NCI-H226 (cell line): ENCODE measurements at places on chromosomes 2 and 18.

DNA sequence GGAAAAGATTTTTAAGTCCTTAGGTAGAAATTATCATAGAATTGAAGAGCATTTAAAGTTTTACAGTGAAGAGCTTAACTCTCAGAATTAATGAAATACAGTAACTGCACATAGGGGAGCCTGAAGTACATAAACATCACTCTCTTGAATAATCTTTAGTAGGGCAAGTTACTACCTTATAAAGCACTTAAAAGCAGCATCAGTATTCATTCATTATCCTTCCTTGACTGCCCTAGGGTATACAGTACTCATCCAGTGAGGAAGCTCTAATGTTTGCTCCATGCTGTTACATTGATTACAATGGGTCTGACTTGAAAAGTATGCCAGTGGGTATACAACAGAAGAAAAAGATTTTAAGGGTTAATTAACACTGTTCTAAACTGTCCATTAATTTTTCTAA, 66.5 kb downstream of the ATF2 start:
- DNase-seq: no peak

- no peak for DNase-seq
Observed at GRCh38 chr18:58505181-58505580, 123.7 kb downstream of the ALPK2 start.

- no peak for DNase-seq
Observed at GRCh38 chr18:41263956-41264355, 691.1 kb upstream of the PIK3C3 start.

- no peak for DNase-seq
Observed at GRCh38 chr2:68969736-68970490, 4.5 kb upstream of the GKN1 start.

DNA sequence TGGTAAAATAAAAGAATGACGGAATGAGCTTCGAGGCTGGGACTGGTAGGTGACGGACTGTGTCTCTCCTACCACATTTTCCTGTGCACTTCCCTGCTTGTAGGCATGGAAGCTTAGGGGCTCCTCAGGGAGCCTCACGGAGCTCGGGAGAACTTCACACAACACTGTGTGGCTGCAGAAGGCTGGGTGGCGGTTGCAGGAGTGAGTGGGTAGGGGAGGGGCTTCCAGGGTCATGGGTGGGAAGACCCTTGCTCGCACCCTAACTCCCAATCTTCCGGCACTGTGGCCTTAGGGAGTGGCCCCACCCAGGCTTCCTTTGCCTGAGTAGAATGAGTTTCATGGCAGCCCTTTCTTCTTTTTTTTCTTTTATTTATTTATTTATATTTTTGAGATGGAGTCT, 128.6 kb downstream of the INHBB start:
- DNase-seq: no peak

- DNase-seq: no peak
Observed at GRCh38 chr2:232492963-232493700, 5.5 kb upstream of the ECEL1 start.

- no peak for DNase-seq
Observed at GRCh38 chr2:235146206-235146605, 194.4 kb downstream of the SH3BP4 start.

- DNase-seq: no peak
Observed at GRCh38 chr2:109317471-109318095, 188.6 kb downstream of the SH3RF3 start.

DNA sequence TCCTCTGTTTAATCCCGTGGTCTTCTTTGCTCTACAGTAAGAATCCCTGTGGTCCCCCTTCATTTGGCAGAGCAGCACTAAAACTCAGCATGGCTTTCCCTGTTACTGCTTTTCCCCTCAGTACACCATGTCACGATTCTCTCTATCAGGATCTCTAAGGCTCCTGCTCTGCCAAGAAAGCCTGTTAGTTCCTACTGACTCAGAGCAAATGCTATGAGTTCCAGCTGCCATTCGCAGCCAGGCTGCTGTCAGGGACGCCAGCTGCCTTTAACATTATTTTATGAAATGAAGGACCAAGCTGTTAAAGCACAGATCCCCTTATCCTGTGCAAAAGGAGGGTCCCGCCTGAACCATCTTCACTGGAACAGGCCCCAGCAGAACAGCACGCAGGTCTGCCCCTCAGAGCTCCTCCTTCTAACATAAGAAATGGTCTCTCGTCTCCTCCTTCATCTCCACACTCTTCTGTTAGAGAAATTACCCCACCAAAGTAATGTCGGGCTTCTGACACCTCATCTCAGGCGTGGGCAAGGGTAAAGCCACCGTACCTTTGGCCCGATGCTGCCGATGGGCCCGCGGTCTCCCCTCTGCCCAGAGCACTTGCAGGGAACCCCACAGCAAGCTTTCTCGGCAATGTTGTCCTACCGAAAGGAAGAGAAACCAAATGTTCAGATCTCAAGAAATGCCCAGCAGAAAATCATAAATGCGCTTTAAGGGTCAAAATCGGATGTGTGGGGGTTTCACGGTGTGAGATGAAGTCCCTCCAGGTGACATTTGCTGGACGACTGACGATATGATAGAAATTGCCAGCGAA, 52.6 kb downstream of the COL6A3 start:
- no peak for DNase-seq

DNA sequence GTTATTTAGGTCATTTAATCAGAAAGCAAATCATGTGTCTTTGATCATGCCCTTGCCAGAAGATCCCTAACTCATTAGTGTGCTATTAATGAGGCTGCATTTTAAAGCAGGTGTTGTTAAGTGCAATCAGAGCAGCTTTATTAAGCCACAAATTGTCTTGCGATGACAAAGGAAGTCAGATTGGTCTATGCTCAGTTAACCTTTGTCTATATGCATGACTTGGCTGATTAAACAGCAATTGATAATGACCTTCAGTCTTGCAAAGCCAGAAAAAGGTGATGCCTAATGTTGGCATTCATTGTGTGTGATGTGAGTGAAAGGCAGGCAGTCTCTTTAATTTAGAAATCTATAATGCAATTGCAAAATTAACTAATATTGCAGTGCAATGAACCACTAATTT, 166.9 kb downstream of the RND3 start:
- DNase-seq: no peak

GRCh38 chr2:224551693-224552092, 33.5 kb downstream of the CUL3 start:
- DNase-seq: no peak

DNA sequence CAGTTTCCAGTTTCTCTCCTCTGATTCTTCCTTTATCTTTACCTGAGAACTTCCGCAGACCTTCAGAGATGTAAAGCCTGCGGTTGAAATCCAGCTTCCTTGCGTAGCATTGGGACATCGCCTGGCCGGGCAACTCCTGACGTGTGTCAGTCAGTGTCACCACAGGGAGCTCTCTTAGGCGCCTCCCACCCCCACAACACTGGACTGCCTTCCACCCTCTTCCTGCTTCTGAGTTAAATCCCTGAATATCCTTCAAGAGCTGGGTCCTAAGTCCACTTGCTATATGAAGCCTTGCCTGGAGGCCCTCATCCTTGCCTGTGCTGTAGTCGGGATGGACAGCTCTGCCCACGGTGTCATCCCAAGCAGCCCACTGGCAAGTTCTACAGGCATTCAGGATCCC, 179.4 kb downstream of the SEPTIN10 start:
- DNase-seq: no peak

GRCh38 chr18:44849361-44849760, 168.7 kb downstream of the SETBP1 start:
- no peak for DNase-seq

DNA sequence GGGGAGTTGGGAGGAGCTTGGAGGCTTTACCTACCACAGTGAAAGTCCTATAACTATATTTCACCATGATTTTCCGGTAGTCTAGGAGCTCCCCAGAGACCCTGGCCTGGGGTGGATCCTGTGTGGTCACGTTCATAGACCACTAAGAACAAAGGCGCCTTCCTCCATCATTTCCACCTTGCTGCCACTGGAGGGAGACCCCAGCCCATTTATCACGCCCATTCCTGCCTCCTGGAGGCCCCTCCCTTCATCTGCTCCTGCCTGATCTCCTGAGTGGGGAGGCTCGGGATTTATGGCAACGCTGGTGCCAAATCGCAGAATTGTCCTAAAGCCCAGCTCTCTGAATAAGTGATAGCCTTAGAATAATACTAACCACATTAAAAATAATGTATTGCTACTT, 507.6 kb upstream of the SPHKAP start:
- no peak for DNase-seq
